Stimulated activated CD4-positive, alpha-beta T cell treated with anti-CD3 and anti-CD28 coated beads, Interleukin-15, amount 100 ng/mL, for 1 hour (primary cell): ENCODE measurements at places on chromosomes 1 and 21.
A peak's percentile ranks its signal among the peaks of the same experiment; 100 is the strongest.

- DNase-seq: no peak
Measured at GRCh38 chr21:39079617-39080016, 103.6 kb downstream of the PSMG1 start.

GRCh38 chr1:225767634-225768540 lies 9.7 kb upstream of the SRP9 start:
- DNase-seq: no peak

GRCh38 chr1:39970274-39970673 lies 15.3 kb downstream of the MFSD2A start:
- DNase-seq: no peak

DNA sequence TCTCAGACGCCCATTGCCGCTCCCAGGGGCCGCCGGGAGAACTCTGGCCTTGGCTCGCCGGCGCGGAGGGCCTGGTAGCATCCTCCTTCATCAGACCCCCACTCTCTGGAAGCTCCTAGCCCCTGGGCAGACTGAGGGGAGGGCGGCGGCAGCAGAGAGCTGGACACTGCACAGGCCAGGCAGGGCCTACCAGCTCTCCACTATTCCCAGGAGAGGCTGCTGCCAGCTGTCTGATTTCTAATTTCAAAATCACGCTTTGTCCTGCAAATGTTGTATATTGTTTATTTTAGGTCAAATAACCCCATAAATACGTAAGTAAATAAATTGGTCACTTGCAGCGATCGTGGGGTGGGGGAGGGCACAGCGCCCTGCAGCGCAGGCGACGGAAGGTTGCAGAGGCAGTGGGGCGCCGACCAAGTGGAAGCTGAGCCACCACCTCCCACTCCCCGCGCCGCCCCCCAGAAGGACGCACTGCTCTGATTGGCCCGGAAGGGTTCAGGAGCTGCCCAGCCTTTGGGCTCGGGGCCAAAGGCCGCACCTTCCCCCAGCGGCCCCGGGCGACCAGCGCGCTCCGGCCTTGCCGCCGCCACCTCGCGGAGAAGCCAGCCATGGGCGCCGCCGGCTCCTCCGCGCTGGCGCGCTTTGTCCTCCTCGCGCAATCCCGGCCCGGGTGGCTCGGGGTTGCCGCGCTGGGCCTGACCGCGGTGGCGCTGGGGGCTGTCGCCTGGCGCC lies at the start of gene MTARC1:
Gene MTARC1 (plus strand): TSS at position 577 of the 732 bp plus-strand sequence. CDS start 32 bp downstream, at position 609.
- DNase-seq: no peak

GRCh38 chr1:85259118-85259911 lies at the start of gene C1orf52:
Gene C1orf52, minus strand, starts transcription at chr1:85259662. Its CDS starts 29 bp downstream, at chr1:85259633.
- peak; percentile 99 for DNase-seq

DNA sequence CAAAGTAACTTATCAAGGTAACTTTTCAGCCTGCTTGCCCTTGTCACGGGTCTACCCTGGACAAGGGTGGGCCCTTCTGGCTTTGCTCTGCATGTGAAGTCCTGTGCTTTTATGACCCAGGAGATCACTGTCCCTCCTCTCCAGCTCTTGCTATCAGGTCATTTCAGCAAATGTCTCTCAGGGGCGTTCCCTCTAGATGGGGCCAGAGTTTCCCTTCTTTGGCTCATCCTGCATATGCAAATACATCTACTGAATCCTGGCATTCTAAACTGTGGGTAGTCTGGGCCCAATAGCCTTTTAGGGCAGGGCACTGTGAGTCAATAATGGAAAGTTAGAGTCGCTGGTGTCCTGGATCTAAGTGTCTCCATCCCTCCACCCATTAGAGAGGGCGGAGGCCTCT lies 366.9 kb upstream of the USP24 start:
- no peak for DNase-seq
